ENCODE measurements at places on chromosomes 7 and 10.

DNA sequence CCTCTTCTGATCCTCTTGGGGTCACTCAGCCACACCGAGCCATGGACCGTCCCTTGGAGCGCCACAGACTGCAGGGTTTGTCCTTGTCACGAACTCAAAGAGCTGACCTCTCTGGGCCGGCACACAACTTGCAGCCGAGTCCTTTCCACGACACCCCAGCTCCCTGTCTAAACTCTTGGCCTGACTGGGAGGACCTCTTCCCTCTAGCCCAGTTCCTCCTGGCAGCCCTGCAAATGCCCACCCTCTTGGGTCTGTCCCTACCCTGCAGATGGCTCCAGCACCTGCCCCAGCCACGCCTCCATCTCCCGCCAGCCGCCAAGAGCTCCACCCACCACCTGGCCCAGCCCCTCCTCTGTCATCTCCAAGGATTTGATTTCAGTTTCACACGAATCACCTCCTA lies 339.2 kb downstream of the DNAJB6 start:
- DNase-seq: no peak

GRCh38 chr10:133476641-133476990 lies 22.9 kb downstream of the SCART1 start:
- DNase-seq: no peak

DNA sequence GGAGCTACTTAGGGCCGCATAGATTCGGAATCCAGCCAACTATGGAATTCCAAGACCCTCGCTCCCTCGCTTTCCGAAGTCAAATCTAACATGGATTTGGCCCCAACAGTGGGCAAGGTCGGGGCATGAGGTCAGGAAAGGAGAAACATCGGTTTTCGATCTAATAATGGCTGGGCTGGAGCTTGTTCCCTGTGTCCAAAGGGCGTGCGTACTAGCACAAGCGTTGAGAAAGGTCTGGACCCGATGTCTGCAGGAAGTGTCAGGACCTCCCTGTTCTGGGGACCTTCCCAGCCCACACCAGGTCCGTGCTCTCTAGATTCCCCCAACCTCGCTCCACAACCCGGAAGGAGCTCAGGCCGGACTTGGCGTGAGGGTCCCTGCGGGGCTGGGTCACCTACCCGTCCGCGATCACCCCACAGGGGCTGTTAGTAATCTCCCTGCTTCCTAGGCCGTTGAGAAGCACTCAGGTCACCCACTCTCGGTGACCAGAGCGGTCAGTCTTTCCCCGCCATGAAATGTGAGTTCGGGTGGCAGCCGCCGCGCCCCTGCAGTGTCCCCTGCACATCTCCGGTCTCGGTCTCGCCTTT lies 4.8 kb downstream of the FEZF1 start:
- DNase-seq: no peak

DNA sequence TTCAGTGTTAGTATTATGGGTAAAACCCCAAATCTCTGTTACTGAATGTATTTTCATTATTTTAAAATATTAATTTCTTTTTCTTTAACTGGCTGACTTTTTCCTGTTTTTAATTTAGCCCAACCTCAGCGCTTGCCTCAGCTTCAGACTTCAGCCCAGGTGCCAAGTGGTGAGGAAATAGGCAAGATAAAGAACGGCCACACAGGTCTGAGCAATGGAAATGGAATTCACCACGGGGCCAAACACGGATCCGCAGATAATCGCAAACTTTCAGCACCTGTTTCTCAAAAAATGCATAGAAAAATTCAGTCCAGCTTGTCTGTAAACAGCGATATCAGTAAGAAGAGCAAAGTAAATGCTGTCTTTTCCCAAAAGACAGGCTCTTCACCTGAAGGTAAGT lies 57.5 kb downstream of the MDFIC start:
- DNase-seq: no peak

DNA sequence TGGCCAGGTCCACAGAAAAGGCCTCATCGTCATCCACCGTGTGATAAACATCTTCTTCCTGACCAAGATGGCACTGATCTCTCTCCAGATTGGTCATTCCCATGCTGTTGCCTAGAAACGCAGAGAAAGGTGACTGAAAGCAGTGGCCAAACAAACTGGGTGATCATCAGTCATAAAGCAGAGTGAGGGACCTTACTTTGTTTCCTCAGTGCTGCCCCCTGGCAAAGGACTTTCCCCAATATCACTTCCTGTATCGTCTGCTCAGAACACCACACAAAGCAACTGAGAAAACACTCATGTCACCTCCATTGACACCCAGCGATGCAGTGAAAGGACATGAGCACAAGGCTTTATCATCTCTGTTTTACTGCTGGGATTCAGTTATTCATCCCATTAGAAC lies 40.0 kb upstream of the TM9SF3 start:
- DNase-seq: no peak

- DNase-seq: no peak
Measured at GRCh38 chr10:12590675-12591659, 241.6 kb downstream of the CAMK1D start.

GRCh38 chr10:79139124-79139835 lies 70.5 kb downstream of the ZMIZ1 start:
- DNase-seq: peak; percentile 83

DNA sequence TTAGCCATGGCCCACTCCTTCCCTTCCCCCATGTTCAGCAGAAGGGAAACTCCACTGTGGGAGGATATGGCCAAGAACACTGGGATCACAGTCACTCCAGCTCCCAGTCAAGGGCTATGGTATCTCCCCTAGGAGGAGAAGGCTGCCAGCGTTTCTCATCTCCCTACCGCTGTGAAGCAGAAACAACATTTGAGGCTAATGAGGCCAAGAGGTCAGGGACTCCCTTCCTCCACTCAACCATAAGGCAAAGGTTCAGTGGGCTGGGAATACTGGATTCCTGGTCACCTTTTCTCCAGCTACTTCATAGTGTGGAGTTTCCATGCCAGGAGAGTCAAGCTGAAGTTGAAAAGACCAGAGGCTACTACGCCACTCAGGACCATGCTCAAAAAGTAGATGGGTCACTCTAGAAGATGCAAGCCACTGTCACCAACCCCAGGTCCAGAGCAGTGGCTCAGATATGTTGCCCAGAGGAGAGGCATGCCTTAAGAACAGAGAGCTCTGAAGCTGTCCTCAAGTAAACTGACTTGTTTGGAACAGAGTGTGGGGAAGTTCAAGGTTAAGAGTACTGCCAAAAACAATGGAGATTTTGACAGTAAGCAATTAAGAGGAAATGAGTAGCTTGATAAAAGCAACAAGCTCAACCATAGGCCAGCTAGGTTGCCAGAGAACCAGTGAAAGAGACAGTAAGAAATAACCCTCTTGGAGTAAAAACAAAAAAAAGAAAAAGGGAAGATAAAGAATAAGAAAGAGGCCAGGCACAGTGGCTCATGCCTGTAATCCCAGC lies 3.8 kb upstream of the TMEM140 start:
- DNase-seq: no peak

Data from AG04450 (cell line).